ENCODE measurements at places on chromosomes 3 and 15.

DNA sequence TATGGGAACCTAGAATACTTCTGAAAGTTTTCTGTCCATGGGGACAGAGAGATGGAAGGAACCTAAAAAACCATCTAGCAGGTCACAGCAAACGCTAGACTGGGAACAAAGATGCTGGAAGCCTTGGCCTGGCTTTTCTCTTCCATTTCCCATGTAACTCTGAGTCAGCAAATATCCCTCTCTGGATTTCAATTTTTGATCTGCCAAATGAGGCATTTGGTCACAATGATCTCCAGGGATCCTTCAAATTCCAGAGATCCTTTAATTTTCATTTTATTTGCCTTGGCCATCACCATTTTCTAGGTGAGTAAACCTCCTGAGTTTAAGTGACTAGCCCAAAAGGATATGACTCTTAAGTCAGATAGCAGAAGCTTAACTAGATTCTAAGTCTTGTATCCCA, 39.7 kb downstream of the RTP1 start:
- DNase-seq: no peak

DNA sequence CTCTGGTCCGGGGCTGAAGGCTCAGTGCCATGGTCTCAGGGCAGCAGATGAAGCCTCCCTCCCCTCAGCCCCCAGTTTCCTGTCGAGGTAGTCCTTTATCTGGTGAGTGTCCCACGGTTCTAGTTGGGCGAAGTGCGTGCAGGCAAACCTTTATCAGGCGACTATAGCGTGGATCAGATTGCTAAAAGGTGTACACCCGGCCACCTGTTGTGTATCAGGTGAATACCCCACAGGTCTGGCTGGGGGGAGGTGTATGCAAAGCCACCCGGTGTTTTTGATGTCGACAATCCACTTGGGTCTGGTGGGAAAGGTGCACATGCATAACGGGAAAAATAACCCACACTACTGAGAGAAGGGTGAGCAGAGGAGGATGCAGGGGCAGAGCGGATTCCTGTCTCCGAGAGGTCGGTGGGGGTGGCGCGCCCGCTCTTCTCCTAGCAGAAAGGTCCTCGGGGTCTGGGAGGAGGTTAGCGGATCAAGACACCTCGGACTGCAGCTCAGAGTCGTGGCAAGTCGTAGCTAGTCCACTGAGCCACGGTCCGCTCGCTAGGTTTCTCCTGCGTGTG, 507 bp downstream of the SLC12A6 start:
- no peak for DNase-seq

DNA sequence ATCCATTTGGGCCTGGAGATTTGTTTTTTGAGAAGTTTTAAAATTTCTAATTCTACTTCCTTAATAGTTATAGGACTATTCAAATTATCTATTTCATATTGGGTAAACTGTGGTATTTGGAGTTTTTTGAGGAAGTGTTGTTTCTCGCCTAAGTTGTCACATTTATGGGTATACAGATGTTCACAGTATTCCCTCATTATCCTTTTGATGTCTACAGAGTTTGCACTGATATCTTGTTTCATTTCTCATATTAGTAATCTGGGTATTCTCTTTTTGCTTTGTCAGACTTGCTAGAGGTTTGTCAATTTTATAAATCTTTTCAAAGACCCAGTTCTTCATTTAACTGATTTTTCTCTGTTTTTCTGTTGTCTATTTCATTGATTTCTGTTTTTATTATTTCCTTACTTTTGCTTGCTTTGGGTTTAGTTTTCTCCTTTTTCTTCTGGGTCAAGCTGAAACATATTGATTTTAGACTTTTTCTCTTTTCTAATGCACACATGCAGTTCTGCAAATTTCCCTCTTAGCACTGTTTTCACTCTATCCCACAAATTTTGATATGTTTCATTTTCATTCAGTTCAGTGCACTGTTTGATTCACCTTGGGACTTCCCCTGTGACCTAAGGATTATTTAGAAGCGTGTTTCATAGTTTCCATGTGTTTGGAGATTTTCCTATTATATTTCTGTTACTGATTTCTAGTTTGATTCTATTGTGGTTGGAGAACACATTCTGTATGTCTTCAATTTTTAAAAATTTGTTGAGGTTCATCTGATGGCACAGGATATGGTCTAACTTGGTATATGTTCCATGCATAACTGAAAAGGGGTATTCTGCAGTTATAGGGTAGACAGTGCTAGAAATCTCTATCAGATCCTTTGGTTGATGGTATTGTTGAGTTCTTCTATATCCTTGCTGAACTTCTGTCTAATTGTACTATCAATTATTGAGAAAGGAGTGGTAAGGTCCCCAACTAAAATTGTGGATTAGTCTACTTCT, 79.6 kb downstream of the SUMF1 start:
- DNase-seq: no peak

DNA sequence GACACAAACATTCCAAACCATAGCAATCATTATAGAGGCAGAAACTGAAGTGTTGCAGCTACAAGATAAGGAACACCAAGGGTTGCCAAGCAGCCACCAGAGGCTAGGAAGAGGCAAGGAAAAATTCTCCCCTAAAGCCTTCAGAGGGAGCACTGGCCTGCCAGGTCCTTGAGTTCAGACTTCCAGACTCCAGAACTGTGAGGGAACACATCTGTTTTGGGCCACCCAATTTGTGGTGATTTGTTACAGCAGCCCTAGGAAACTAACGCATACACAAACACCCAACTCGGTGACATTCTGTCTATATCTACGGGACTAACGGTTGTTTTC, 54.6 kb downstream of the MB21D2 start:
- no peak for DNase-seq

GRCh38 chr3:195818301-195818700, 6.6 kb upstream of the MUC4 start:
- DNase-seq: no peak

- no peak for DNase-seq
Observed at GRCh38 chr3:20352546-20353179, 166.7 kb upstream of the SGO1 start.

DNA sequence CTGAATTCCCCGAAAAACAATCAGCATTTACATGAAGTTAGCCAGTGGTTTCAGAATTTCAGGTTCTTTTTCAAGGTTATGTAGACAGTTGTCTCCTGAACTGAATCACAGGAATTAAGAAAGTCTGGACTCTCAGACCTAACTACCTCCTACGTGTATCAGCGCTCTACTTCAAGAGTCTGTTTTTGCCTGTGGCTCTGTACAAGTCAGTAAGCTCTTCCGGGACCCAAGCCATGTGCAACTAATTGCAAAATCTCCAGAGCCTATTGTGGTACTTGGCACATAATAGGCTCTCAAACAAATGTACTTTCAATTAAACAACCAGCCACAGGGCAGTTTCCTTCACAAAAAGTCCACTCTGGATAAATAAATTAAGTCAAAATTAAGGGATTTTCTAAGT, 414.2 kb downstream of the PDCD6IP start:
- peak; percentile 57 for DNase-seq

DNA sequence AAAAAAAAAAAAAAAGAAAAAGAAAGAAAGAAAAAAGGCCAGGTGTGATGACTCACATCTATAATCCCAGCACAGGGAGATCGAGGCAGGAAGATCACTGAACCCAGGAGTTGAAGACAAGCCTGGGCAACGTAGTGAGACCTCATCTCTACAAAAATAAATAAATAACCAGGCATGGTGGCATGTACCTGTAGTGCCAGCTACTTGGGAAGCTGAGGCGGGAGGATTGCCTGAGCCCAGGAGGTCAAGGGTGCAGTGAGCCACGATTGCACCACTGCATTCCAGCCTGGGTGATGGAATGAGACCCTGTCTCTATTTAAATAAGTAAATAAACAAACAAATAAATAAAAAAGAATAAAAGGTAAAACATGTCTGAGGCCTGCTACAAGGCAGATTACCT, 39.3 kb upstream of the LACTB start:
- DNase-seq: no peak

GRCh38 chr3:125238759-125239158, 26.2 kb upstream of the SLC12A8 start:
- no peak for DNase-seq

- DNase-seq: no peak
Observed at GRCh38 chr3:2944628-2945027, 165.5 kb downstream of the IL5RA start.

GRCh38 chr3:9800529-9800928, 7.6 kb downstream of the ARPC4 start:
- DNase-seq: no peak

DNA sequence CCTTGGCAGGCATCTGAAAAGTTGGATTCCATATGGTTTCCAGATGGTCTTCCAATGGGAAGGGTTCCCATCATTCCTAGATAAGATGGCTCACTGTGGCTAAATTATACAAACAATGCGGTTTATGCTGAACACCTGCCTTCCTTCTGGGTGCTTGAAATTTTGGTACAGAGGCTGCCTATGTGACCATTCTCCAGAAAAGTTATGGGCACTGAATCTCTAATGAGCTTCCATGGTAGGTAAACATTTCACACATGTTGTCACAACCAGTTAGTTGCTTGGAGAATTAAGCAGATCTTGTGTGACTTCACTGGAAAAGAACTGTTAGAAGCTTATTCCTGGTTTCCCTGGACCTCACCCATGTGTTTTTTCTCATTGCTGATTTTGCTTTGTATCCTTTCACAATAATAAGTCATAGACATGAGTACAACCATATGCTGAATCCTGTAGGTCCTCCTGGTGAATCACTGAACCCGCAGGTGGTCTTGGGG, 30.1 kb downstream of the PLOD2 start:
- DNase-seq: peak; percentile 29

DNA sequence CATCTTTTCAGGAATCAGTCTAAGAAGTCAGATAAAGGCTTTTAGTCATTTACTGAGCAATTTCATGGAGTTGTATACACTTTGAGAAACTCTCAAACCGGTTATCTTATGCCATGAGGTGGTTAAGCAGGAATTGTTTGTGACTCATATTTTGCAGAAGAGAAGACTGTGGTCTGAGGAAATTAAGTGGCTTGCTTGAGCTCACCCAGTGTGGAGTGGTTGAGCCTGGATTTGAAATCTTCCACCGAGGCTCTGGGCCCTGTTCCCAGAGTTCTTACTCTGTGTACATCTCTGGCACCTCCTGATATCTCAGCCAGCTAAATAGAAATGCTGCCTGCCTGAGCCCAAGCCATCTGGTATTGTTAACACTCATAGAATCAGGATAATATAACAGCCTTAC, 37.8 kb upstream of the BCL6 start:
- DNase-seq: peak; percentile 89

DNA sequence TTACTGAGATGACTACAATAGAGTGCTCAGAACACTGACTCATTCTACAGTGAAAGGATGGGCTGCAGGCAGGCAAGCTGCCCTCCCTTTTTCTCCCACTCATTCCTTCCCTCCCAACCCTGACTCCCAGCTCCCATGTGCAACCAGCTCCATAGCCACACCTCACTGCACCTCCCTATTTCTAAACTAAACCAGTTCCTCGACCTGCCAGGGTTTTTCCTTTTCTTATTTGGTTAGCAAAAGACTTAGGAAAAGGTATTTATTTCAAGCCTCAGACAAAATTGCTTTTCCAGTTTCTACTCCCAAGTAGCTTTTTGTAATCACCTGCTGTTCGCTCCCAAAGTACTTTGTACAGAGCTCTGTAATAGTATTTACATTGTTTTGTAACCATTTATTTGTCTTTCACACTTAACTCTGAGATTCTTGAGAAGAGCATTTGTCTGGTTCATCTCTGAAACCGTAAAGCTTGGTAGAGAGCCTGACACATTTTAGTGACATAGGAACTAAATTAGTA, 2.2 kb downstream of the AADAC start:
- DNase-seq: peak; percentile 52

DNA sequence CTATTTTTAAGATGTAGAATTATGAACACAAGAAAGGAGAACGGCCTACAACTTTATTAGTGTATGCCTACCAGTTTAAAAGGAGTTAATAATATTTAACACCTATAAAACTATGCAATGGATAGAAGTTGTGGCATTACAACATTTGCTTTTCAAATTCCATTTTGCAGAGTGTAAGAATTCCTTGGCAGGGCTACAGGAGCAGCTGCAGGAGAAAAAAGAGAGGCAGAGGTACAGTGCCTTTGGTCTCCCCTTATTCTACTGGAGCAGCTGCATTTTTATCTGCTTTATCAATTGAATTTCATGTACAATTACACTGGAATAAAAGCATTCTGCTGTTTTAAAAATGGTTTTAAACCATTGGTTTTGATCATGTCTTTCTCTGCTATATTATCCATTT, 145.7 kb upstream of the KCNH8 start:
- DNase-seq: no peak

GRCh38 chr3:177694316-177694715, 497.0 kb upstream of the TBL1XR1 start:
- DNase-seq: peak; percentile 61

DNA sequence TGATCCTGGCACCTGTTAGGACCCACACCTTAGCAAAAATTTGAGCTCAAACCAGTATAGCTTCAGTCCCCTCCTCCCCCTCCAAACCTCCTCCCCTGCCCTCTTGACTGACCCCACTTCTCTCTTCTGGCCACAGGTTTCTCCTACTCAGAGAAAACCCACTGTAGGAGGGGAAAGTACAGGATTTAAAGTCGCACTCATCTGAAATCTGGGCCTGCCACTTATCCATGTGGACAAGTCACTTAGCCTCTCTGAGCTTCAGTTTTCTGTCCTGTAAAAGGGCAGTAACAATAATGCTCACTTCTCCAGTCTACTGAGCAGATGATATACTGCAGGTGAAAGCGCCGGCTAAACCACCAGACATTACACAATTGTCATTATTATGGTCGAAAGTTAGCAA, 142.7 kb downstream of the MEGF11 start:
- DNase-seq: no peak

- no peak for DNase-seq
Observed at GRCh38 chr15:29268706-29269484, 727 bp downstream of the NSMCE3 start.

Data from stromal cell of bone marrow (primary cell).